HL-60 (cell line): ENCODE measurements at places on chromosomes 6 and 20.

GRCh38 chr20:46630306-46630705 is 21.0 kb downstream of the SLC13A3 start:
- no peak for DNase-seq

DNA sequence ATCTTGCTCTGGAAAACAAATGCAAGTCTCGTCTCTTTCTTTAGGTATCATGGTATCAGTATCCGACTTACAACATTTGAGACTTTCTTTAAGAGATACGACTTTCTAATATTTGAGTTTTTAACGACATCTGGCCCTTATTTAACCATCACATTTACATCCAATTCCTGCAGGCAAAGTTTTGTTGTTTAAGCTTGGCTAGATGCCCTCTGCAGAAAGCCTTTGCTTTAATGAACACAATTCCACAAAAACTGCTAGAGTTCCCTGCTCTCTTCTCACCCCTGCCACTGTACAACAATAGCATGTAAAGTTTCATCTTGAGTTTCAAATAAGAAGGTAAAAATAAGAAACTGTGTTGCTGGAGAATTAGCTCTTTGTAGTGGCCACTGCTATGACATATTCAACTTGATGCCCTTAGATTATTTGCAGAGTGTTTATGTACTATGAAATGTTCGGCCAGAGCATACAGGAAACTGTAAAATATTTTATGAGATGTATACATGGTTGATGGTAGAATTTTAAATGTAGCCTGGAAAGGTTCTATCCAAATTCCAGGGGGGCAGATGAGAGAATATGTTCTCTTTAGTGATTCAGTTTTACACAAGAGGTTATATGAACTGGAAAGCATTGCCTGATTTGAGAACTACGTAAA is 438.6 kb downstream of the CDC5L start:
- no peak for DNase-seq

GRCh38 chr6:24838081-24838480 is 39.4 kb upstream of the ARMH2 start:
- no peak for DNase-seq

DNA sequence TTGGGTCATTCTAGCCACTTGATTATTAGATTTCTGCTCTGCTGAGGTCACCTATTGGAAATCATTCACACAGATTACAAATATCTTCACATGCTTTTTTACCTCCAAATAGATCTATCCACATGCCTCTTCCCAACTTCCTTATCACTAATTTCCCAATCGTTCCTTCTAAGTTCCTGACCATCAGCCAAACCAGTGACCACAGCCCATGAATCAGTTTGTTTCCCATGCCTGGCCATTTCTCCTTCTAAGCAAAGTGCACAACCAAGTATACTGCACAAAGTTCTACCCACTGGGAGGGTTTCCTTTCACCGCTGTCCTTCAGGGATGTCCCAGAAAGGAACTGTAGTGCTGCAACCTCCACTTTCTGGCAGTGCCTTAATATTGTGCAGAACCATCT is 140.5 kb upstream of the SYNDIG1 start:
- DNase-seq = no peak

DNA sequence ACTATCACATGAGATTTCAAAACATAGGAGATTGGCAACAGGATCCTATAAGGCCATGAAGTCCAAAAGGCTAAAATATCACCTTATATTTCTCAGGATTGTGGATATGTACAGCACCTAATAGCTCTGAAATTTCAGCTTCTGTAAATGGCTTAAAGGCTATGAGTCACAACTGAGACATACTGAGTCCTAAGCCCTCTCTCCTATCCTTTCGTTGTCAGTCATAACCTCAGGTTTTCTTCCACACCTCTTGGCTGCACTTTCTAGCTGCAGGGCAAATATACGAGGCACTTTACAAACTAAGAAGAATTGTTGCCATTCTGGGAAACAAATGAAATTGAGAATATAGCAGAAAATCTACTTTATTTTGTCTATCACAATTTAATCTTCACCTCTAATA is 969.9 kb upstream of the EPHA7 start:
- no peak for DNase-seq

DNA sequence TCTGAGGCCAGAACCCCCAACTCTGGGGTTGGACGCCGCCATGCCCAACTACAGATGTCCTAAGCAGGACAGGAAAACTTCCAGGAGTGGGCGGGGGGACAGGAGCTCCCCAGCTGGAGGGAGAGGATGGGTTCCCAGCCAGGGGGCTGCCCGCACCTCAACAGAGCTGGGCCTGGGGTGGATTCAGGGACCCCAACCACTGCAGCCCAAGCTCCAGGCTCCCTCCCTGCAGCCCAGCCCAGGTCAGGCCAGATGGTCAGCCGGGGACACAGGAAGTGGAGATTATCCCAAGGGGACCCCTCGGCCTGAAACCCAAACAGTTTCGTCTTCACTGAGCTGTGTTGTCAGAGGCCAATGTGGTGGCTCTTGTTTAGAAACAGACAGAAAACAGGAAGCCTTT is 9.4 kb downstream of the LAMA5 start:
- no peak for DNase-seq

DNA sequence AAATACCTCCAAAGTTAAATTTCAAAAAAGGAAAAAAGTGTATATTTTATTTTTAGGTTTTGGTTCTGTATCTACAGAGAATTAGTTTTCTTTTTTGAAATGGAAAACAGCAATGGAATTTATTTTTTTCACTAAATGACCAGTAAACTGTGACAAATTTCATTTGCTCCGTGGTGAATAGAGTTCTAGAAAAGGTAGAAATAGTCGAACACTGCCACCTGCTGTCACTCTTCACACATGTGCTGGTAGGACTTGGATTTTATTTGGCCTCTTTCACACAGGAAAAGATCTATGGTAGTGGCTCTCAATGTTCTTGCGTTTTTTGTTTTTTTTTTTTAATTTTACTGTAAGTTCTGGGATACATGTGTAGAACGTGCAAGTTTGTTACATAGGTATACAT is 312.5 kb downstream of the EYA4 start:
- peak; percentile 32 for DNase-seq
